ENCODE measurements at places on chromosomes 5 and 9.

GRCh38 chr5:84383816-84384603, 670 bp downstream of the EDIL3 start:
- no peak for DNase-seq

DNA sequence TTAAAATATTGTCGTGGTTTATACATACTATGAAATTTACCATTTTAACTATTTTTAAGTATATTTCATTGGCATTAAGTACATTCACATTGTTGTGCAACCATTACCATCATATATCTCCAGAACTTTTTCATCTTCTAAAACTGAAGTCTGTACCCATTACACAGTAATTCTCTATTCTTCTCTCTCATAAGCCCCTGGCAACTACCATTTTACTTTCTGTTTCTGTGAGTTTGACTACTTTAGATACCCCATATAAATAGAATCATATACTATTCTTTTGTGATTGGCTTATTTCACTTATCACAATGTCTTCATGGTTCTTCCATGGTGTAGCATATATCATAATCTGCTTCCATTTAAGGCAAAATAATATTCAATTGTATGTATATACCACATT, 30.3 kb downstream of the NDUFS4 start:
- no peak for DNase-seq

GRCh38 chr9:94269264-94269663, 10.2 kb downstream of the ZNF169 start:
- no peak for DNase-seq

- no peak for DNase-seq
Observed at GRCh38 chr5:118552146-118552545, 436.2 kb downstream of the DTWD2 start.

DNA sequence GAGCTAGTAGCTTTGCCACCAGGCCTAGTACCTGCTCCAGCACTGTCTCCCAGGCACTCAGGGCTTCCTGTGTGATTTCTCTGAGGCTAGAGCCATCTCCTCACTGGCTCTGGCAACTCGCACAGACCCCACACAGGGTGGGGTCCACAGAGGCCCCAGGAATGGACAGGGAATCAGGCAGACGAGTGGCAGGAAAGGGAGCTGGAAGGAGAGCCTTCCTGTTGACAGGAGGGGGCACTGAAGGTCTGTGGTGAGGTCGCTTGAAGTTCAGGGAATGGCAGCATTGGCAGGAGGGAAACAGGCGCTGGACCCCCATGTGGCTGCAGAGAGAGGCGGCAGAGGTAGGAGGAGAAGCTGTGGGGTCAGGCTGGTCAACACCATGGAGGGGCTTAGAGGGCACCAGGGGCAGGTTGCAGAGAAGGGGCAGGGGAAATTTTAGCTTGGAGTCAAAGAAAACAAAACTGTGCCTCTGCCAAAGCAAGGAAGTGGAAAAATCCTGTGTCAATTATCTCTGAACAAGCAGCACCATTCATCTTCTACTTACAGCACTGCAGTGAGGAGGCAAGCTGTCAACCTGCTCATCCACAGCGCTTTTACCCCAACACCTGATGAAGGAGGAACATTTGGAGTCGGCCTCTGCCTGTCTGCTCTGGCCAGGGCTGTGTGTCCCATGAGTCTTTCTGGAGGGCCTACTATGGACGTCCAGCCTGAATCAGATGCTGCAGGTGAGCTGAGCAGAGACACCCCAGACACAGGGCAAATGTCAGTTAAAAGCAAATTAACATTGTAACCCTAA, 270.2 kb downstream of the FSTL4 start:
- no peak for DNase-seq

Data from GM12892 (cell line).